DMS79 treated with DMSO at 0.1 percent for 48 hours (cell line): ENCODE measurements at places on chromosomes 1 and 21.

- peak; percentile 14 for DNase-seq
These were observed 4.1 kb downstream of the DCAF8 start for GRCh38 chr1:160258177-160258798.

DNA sequence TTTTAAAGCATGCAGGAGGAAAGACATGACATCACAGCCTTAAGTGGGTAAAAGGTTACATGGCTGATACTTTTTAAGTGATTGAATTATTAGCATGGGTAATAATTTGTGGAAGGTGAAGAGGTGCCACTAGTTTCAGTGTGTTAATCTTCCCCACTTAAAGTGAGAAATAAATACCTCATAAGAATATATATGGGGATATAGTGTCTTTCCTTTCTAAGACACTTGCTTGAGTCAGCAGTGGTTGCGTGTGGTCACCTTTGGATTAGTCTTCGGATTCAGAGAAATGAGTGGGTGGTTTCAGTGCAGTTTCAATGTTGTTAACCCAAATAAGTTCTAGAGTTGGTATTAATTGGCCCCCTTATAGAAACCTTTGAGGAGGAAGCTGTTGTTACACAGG is 94.1 kb downstream of the ADGRL2 start:
- DNase-seq = no peak

- no peak for DNase-seq
These were observed 935.4 kb downstream of the MRPL39 start for GRCh38 chr21:24671901-24672300.

GRCh38 chr1:121595089-121595488 is 410.3 kb downstream of the SRGAP2C start:
- DNase-seq = no peak

DNA sequence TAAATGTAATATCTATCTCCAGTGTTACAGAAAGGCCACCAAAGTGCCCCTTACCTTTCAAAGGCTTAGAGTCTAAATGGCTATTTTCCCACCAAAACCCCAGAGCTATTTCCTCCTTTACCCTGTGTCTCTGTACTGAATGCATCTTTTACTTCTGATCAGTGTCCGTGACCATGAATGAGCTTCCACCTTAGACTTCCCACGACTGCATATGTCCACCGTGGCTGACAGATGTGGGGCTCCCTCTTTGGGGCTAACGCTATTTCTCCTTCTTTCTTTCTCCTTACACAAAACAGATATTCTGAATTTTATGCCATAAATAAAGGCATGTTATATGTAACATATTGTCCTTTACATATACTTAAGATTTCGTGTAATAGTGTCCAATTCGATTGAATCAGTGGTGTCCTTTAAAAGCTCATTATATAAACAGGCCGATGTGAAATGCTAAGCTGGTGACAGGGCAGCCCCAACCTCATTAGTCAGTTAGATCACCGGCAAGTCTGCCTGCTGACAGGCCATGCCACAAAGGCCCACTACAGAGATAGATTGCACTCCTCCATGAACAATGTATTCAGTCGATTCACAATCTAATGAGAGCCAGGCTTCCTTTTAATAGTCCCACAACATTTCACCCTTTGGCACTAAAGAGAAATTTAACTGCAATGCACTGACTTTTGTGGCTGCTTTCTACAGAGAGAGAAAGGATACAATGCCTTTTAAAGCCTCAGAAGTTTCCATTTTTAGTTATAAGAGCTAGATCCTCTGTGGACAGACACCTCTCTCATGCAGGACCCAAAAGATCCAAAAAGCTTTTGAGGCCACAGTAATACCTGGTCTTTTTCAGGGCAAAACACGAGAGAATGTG is 297.9 kb downstream of the PCP4 start:
- no peak for DNase-seq

DNA sequence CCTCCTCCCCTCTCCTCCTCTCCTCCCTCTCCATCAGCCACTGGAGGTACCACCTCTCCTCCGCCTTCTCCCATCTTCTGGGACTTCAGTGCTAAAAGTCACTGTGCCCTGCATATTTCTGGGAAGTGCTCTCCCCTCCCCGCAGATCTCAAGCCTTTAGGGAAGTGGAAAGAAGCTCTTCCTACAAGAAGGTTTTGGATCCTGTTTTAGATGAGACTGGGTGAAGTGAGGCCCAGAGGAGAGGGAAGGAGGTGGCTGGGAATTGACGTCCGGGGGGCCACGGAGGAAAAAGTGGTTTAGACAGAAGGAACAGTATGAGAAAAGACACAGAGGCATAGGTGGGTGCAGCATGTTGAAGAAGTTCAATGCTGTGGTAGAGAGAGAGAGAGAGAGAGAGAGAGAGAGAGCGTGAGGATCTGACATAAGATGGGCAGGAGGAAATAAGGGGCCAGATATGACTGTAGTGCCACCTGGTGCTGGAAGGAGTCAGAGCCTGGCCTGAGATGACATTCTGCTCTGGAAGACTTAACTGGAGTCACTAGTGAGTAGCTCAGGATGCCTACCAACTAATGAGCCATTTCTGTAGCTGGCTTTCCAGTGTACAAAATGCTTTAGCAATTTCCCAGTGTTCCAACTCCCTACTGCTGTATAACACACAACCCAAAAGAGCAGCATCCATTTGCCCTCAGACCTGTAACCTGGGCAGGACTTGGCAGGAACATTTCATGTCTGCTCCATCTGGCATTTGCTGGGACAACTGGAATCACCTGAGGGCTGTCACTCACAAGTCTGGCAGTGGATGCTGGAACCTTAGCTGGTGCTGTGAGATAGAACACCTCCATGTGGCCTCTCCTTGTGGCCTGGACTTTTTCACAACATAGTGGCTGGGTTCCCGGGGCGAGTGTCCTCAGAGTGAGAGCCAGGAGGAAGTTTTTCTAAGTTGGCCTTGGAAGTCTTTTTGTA is 16.6 kb upstream of the ZSCAN20 start:
- DNase-seq = peak; percentile 86

DNA sequence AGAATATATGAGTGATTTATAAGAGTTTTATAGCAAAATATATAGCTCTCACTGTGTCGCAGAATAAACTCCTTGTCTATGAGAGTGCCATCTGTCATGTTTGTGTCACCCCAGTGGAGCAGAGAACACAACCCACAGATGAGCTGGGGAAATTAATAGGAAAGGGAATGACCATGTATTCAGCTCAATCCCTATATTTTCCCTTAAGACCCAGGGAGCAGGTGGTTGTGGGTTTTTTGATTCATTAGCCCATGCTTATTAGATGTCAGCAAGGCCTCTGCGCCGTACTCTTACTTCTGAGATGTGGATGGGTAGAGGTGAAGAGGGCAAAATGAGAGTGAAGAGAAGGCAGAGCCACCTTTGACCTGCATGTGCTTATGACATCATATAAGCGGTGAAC is 4.1 kb upstream of the GREM2 start:
- DNase-seq = no peak

DNA sequence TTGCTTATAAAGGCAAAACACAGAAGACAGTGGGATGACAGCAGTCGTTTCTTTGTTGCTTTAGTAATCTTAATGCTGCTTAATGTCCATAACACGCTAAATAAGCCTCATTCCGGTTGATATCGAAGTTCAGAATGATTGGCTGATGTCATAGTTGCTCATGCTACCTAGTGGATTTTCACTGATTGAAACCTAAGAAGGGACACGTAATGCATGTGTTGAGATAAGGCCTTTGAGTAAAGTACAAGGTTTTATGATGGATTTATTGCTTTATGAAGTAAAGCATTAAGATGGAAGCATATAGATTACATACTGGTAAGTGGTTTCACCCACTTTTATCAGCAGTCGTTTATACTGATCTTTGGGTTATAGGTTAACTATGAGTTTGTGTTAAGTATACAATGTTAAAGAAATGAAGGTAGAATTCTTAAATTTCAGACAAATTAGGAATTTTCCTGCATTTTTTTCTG is 25.1 kb downstream of the IARS2 start:
- DNase-seq = no peak

DNA sequence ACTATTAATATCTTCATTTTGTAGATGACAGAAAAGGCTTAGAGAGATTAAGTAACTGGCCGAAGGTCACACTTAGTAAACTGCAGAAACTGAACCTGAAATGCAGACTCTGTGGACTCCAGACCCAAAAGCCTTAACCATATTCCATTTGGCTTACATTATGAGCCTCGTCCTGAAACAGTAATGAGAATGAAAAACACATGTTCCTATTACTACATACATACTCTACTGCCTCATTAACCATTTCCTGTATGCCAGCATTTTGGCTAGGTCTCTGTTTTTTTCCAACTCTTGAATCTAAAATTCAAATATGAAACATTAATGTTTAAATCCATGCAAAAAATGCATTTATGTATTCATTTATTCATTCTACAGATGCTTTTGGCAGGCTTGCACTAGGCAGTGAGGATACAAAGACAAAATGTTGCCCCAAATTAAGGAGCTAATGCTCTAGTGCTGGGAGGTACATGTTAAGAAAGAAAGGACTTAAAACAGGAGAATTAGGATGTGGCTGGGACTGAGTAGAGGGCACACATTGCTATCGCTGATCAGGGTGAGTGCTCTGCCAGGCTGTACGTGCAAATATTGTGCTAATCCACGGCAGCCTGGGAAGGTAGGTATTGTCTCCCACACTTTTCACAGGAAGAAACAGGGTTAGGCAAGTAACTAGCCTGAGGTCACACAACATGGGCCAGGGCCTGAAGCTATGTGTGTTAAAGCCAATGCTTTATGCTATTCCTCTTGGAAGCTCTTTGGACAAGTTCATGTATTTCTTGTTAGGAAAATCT is 14.0 kb downstream of the DEGS1 start:
- DNase-seq = no peak

DNA sequence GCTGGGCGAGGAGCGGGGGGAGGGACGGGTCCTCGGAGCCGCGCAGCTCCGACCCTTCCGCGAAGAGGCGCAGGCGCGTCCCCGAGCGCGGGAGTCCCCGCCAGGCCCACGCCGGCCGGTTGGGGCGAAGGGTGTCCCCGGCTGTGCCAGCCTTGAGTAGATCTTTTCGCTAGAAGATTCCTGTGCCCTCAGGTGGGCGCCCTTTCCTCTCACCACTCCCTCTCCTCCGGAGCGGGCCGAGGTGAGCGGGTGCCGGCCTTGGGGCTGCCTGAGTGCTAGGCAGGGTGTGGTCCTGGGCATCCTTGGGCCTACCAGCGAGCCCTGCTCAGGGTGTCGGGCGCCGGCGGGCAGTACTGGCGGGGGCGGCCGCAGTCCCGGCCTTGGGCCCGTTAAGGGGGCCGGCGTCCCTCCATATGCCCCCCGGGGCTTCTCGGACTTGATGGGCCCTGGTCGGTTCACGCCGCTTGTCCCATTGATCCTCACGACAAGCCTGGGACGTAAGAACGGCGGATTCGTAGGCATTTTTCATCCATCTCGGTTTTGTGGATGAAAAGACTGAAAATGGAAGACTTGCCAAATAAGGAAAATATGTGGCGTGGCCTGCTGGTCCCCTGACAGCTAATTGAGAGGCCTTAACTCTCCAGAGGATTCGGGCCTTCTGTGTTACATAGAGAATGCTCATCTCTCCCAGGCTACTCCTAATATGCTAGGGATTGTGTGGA is 712 bp downstream of the DEGS1 start:
- DNase-seq = peak; percentile 36

DNA sequence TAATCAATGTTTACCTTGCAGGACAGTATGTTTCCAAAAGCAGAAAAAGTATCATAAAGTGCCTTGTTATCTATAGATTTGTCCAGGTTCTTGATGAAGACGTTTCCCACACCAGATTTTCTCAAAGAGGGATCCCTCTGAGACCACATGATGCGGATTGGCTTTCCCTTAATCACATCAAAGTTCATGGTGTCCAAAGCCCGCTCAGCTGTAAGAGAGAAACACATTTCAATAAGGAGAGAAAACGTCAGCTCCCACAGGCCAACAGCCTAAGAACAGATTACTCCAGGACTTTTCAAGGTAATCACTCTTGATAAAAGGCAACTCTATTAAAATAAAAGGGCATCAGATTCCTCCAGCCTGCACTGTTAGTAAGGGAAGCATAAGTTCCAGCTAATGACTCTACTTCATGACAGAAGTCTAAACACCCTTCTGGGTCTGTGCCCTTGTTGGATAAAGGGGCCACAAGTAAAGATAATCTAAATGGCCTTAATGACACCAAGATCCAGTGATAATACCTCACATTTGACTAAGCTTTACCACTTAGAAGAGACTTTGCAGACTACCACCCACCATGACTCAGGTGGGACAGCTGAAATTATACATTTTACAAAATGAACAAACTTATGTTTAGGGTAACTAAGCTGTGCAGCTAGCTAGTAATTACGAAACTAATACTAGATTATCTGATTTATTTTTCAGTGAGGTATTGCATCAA is 4.1 kb downstream of the PABPC4 start:
- no peak for DNase-seq

GRCh38 chr1:50109647-50110075 is 941 bp downstream of the ELAVL4 start:
- peak; percentile 40 for DNase-seq

GRCh38 chr1:236465959-236466303 is 57.9 kb upstream of the LGALS8 start:
- no peak for DNase-seq

- no peak for DNase-seq
These were observed 7.6 kb downstream of the TDRKH start for GRCh38 chr1:151782741-151783140.

GRCh38 chr1:35557118-35557610 is at the start of gene KIAA0319L:
Gene KIAA0319L (minus strand): TSS chr1:35557403. CDS start chr1:35554491, 2,912 bp downstream.
- peak; percentile 90 for DNase-seq

DNA sequence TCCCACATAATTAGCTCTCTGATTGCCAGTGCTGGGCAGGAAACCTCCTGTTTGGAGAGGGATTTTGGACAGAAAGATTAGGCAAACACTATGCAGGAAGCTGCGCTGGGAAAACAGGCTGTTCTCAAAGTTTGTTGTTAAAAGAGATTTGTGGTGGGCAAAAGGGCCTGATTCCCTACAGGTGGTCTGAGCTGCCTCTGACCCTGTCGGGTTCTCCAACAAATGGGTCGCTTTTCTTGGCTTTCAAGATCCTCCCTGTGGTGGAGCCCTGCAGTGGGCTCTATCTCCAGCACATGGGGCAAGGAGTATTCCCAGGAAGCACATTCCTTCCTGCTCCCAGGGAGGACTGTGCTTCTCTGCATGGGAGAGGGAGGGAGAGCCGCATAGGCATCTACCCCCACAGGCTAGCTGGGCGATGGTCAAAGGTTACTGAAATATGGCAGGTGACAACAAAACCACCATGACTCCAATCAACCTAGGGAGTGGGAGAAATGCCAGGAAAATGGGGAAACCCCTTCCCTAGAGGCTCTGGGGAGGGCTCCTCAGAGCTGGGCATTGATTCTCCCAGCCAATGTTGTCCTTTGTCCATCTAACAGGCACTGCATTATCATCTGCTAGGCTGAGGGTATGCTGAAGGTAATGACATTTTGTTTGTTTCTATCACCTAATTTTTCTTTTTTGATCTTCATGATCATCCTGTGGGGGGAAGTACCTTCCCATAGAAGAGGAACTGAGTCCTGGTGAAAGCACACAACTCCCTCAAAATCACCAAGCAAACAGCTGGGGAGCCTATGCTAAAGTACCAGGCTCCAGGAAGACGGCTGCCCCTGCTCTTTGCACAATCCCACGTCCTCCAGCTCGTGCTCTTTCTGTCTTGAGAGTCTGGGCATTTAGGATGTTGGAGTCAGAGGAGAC is 85.3 kb downstream of the PLXNA2 start:
- no peak for DNase-seq
